ENCODE measurements at places on chromosomes 2 and 18. TPM values are rescaled to one million over a fixed set of nuclear protein-coding genes. Genes with fewer than 3 reads are reported as not detected.

GRCh38 chr18:76064998-76065397 lies 430.0 kb downstream of the ZNF516 start:
- no peak for DNase-seq

- DNase-seq = no peak
Observed at GRCh38 chr2:70513738-70514137, 39.9 kb downstream of the TGFA start.

DNA sequence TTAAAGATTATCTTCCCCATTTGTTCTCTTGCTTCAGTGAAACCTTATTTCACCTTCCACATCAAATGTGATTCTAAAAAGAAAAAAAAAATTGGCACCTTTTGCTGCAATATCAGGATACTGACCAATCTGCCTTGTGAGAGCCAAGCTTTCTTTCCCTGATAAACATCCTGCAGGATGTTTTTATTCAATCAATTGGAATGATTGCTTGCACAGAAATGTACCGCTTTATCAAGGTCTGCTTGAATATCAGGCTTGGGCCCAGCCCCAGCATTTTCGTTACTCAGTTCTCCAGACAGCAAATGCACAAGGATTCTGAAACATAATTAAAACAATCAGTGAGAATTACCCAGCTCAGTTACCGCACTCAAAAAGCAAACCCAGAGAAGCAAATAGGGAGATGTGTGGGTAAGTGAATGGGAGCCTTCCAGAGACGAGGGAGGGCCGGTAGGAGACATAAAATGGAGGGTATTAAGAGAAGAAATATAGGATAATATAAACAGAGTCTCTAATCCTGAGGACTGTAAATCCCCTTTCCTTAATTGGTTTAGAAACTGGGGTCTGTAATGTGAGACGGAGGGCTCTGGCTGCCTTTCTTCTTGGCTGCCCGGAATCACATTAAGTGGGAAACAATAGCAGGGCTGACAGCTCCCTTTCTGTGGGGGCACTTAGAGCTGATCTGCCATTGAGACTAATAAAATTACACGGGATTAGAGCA lies 291.8 kb downstream of the ICOS start:
- DNase-seq = no peak

- DNase-seq = no peak
Observed at GRCh38 chr2:74406035-74406434, 15.4 kb downstream of the C2orf81 start.

- DNase-seq = no peak
Observed at GRCh38 chr2:25310709-25310964, 31.1 kb downstream of the DNMT3A start.

Gene BMPR2
- 6.1 TPM for total RNA-seq

- DNase-seq = no peak
Observed at GRCh38 chr2:84653302-84653701, 137.0 kb downstream of the DNAH6 start.

All from activated T-helper 1 cell treated with anti-CD3 and anti-CD28 coated beads, Interleukin-12 subunit alpha, Interleukin-12 subunit beta, Interleukin-2, Interleukin-4 antibody, amounts not matched to agents 30 ng/mL and 10 ng/mL and 1 ng/mL, durations not matched to agents 14 hours and 24 hours and 36 hours (primary cell).